ENCODE measurements at places on chromosomes 11 and 22.

DNA sequence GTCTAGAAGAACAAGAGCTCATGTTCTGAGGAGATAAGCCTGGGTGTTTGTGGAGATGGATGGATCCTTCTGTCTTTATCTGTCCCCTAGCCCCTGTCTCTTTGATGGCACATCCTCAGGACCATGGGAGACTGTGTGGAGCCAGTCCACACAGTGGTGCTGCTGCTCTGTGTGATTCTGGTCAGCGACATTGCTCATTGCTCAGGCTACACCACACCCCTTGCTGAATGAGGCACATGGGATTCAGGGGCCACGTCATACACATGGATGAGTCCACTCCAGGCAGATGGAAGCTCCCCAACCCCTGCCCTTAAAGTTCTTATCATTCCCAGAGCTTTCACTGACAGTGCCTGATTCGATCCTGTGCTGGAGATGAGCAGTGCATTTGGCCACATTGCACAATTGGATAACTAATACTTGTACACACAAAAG, 222.2 kb downstream of the NAV2 start:
- DNase-seq: no peak

DNA sequence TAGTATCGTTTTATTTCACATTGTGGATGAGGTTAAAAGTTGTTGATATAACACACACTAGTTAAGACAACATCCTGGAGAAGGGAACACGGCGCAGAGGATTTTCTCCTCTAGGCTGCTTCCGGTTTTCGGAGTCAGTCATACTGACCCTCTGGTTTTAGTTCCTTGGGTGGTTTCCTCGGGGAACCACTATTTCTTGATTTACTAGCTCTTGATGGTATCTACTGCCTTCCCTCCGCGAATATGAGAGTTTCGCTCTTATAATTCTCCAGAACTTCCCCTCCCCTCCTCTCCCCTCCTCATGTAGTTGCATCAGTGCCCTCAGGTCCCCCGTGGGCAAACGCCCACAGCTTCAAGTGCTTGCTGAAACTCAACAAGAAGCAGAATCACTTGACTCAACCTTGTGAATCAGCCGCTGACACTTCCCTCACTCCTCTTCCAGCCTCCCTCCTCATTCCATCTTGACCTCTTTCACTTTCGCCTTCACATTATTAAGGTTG, 15.9 kb upstream of the APOBEC3A start:
- no peak for DNase-seq

- DNase-seq: no peak
Observed at GRCh38 chr11:93329936-93330445, 551 bp upstream of the DEUP1 start.

GRCh38 chr11:10638316-10638925, 55.1 kb downstream of the IRAG1 start:
- DNase-seq: no peak

DNA sequence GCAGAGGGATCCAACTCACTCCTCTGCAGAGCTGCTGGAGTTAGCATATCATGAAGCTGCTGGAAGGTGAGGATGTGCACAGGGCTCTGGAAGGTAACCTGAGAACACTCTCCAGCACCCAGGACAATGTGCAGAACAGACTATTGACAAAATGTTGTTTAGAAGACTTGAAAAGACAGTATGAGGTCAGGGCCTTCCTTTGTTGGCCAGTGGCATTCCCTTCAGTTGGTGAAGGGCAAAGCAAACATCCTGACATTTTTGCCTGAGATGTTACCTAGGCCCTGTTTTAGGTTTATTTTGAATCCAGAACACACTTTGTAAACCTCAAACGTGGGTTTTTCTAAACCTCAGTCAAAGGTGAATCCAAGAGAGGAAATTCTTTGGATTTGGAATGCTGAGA, 67.8 kb downstream of the DEPDC5 start:
- DNase-seq: no peak

DNA sequence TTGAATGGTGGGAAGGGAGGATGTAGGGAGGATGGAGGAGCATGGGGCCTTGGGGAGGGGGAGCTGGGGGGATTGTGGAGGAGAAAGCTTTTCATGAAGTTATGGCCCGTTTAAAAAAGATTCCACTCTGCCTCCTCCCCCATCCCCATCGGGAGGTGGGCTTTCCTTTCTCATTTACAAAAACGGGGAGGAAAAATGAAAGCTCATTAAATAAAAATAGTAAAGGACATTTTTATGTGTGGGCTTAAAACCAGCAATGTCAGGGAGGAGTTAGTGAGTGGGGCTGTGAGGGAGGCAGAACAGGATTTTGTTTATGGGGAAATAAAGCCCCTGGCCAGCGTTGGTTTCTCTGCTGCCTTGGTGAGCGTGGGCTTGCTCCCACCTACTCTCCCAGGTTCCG, 83.2 kb downstream of the ZBTB16 start:
- no peak for DNase-seq

GRCh38 chr11:129580278-129580677, 204.6 kb downstream of the BARX2 start:
- DNase-seq: no peak

DNA sequence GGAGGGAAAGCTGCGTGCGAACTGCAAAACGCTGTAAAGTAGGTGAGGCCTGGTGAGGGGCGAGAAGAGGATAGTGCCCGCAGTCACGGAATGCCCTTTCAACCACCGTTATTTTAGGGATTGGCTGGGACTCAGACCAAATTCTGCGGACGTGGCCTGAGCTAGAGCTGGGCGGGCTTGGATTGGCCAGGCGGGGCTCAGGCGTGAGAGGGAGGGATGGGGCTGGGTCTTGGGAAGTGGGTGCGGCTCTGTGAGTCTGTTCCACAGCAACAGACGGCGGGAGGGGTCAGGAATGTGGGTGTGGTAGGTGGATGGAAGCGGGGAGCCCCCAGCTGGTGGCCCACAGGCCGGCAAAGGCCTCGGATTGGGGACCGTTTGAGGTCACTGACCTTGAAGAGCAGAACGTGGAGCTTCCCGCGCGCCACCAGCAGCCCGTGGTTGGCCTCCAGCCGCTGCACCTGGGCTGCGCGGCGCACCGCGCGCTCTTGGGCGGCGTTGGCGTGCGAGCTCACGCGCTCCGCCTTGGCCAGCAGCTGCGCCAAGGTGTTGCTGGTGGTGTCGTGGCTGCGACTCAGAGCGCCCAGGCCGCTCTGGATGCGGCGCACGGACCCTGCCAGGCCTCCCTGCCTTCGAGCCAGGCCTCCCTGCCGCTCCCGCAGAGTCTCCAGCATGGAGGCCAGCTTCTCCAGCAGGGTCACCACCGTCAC, 444 bp downstream of the CAVIN3 start:
- DNase-seq: no peak

GRCh38 chr22:43796567-43796966, 15.5 kb downstream of the EFCAB6 start:
- DNase-seq: no peak

DNA sequence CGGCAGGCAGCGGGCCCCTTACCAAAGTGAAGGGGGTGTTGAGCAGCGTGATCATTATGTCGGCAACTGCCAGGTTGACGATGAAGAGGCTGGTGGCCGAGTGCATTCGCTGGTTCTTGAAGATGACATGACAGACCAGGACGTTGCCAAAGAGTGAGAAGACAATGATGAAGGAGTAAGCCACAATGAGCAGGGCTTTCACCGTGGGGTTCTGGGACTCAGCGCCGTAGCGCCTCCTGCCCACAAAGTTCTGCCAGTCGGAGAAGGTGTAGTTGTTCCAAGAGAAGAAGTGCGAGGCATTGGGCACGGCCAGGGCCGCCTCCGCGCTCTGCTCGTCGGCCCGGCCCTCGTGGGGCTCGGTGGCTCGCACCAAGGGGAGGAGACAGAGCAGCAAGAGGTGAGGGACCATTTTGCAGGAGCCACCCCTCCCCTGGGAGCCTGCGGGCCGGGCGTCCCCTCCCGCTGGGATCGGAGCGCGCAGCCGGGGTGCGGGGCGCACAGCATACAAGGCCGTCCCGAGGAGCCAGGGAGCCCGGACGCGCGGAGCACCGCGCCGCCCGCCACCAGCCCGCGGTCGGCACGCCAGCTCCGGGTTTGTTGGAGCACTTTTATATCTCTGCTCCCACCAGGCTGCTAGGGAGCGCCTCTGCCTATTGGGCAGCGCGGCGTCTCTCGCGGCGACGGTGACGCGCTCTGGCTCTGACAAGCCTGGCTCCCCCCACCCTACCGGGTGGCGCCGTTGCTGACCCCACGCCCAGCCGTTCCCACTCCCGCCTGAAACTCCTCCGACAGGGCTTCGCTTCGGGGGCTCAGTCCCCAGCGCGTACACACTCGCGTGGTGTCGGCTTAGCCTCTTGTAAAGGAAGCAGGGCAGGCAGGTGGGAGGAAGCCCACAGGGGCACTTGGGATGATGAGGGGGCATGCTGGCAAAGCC, at the start of gene GPR83:
GPR83 (minus strand) TSS at position 581 of the 934 bp plus-strand sequence; CDS start at position 409, 172 bp downstream.
- DNase-seq: no peak

GRCh38 chr11:61002598-61002997, 31.1 kb downstream of the CD6 start:
- no peak for DNase-seq

GRCh38 chr11:70662691-70663098, 264.4 kb downstream of the CTTN start:
- DNase-seq: no peak

GRCh38 chr11:68373815-68374501, 61.6 kb downstream of the LRP5 start:
- no peak for DNase-seq

GRCh38 chr11:27367881-27368280, 4.9 kb upstream of the CCDC34 start:
- no peak for DNase-seq

GRCh38 chr11:111550258-111550657, 9.7 kb downstream of the LAYN start:
- DNase-seq: no peak

DNA sequence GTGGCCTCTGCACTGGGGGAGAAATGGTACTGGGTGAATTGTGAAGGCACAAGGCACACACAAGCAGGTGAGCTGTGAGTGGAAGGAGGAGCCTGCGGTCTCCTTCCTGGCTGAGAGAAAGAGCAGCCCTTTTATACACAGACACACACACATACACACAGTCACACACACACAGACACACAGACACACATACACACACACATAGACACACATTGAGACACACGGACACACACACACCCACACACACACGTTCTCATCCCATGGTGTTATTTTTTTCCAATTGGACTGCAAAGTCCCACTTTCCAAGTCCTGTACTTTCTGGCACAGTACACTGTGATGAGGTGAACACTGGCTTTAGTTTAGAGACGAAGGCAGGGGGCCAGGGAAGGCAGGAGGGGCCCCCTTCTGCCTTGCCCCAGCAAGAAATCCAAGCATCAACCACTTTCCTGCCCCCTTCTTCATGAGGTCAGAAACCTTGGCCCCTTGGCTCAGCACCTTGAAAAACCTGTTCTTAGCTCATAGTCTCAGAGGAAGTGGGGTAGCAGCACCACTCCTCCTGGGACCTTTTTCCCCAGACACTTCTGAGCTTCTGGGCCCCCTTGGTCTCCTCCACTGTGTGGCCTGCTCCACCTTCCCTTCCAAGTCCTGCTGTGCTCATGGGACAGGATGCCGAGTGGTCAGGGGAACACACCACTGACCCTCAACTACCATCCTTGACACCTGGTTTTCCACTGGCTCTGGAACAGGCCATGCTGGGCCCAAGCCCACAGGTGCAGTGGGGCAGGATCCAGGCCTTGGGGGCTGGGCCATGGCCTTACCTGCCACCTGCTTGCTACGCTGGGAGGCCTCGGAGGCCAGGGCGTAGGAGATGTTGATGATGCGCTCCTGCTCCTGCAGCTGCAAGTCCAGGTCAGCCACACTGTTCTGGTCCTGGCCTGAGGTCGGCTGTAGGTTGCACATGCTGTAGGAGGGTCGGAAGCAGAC, 43.8 kb downstream of the C11orf58 start:
- no peak for DNase-seq

DNA sequence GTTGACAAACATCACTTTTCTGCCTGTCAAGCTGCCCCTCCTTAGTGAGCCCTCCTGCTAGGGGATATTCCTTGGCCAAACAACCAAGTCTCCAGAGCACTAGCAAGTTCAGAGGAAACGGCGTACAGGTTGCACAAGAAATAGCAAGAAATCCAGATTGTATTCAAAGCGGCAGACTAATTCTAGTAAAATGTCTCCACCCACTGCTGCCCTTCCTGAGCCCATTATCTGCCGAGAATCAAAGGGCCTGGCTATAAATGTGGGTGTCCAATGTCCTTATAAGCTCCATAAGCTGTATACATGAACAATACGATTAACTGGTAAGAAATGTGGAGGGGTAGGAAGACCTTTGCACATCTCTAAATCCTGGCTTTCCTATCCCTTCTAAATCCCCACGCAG, 44.0 kb upstream of the AKIP1 start:
- no peak for DNase-seq

DNA sequence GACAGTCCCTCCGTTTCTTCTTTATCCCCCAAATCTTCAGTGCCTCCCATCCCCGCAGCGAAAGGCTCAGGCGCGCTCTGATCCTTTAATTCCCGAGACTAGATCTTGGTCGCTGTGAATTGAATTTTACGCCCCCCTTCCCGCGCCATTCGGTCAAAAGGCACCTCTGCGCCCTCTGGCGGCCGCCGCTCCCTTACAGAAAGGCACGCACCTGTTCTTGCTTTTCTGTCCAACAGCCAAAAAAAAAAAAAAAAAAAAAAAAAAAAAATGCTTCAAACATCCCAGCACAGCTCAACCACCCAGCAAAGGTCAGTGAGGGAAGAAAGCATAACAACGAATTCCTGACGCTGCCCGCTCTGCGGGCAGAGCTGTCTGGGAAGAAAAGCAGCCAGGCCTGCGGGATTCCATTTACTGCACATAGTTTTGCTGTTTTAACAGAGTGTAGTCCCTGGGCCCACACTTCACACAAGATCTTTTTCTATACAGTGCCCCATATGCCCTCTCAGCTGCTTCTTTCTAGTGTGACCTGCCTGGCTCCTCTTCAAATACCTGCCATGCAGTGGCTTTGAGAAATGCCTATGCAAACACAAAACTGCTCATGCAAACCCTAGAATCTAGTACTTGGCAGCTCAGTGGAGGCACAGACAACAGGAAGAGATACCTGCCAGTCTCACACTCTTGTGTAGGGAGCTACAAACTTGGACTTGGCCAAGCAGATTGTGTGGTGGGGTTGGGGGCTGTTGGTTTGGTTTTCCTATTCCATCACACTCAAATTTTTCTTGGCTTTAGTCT, 1.3 kb upstream of the ESAM start:
- peak; percentile 71 for DNase-seq

- DNase-seq: no peak
Observed at GRCh38 chr22:23840026-23840425, 1.2 kb upstream of the DERL3 start.

- DNase-seq: no peak
Observed at GRCh38 chr11:128892866-128893565, 1.9 kb downstream of the KCNJ5 start.

Data from stimulated activated CD8-positive, alpha-beta memory T cell treated with anti-CD3 and anti-CD28 coated beads, Interleukin-2, amount 100 ng/mL, for 1 hour (primary cell).